ENCODE measurements at places on chromosomes 13 and 19.

- DNase-seq: no peak
Measured at GRCh38 chr19:19742773-19743172, 9.9 kb upstream of the ZNF14 start.

- DNase-seq: no peak
Measured at GRCh38 chr13:91510058-91510457, 111.6 kb downstream of the GPC5 start.

DNA sequence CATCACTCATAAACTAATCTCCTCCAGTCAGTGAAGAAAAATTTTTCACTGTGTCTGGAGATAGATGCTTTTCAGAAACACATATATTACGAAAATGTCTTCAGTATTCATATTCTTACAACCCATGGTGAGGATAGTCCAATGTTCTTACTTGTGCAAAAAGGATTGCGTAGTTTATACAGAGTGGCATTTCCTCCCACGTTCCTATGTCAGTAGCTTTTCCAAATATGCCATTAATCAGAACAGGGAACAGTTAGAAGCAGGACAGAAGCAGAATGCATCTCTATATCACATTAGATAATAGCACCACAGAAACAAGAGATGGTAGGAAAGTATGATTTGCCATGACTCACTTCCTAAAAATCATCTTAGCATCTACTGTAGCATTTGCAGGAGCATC lies 282.9 kb downstream of the SLITRK5 start:
- no peak for DNase-seq

GRCh38 chr13:22012686-22013085 lies 341.8 kb downstream of the FGF9 start:
- no peak for DNase-seq

DNA sequence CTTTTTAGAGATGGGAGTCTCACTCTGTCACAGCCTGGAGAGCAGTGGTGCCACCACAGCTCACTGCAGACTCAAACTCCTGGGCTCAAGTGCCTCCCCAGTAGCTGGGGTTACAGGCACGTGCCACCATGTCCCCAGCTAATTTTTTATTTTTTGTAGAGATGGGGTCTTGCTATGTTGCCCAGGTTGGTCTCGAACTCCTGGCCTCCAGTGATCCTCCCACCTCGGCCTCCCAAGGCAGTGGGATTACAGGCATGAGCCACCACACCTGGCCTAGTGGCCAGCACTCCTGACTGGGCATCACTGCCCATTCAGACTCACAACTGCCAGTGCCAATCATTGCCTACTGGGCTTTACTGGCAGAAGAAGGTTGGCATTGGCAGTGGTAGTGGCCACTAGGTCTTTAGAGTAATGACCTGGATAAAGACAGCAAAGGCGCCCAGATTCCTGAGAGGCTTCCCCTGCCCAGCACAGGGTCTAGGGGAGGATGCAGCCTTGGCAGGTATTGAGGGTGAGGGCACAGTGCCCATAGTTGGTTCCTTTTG lies 26.8 kb upstream of the SLC7A10 start:
- no peak for DNase-seq

DNA sequence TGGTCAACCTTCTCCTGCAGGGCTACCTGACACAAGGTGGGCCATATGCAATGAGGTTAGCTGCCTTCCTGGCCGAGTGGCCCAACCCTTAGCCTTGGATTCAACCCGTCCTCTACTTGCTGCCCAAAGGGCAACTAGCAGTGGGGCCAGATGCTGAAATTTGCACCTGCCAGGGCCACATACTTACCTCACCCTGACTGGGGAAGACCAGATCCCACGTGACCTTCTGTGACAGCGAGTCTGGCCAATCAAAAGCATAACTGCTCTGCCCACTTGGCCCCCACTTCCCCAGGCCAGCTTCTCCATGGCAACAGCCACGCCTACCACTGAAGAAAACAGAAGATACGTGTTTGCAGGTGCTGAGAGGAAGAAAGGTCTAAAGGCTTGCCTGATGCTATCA lies 10.9 kb downstream of the PEG3 start:
- no peak for DNase-seq

- DNase-seq: no peak
Measured at GRCh38 chr13:74000876-74001275, 133.3 kb downstream of the KLF12 start.

DNA sequence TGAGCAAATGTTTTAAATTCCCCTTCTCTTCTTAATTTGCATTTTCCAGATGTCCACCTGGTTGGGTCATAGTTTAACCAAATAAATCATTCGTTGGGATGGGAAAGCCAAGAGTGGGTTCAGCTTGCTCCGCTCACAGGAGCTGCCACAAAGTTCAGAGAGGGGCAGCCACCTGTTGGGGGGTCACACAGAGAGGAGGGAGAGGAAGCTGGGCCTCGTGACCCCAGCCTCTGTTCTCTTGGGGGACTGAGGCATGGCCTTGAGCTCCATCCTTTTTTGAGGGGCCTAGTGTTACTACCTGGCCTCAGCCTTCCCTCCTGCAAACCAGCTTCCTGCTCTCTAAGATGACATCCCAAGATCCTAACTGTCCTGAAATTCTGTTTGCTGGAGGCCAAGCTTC lies 2.5 kb downstream of the MEF2B start:
- DNase-seq: no peak

DNA sequence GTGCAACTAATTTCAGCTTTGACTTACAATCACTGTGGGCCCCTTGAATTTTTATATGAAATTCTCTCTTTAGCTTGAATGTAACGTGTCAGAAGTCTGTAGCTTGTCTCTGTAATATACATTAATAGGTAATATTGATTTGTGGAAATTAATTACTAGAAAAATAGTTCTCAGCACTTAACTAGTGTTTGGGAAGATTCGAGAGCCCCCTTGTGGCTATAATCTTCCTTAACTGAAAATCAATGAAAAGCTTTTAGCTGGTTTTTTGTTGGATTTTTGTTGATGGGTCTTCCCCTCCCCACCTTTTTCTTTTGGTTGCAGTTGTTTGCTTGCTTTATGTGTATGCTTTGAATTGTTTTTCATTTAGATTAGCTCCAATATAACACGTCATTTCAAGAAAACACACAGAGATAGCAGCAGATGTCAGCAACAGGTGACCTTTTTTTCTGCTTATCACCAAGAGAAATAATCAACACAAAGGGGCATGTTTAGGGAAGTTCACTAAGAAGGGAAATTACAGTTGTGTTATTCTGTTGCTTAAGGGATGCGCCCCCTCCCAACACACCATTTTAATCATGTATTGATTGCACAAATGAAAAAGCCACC lies 176.8 kb downstream of the OXGR1 start:
- DNase-seq: peak; percentile 55

GRCh38 chr13:46992383-46992952 lies 95.6 kb upstream of the HTR2A start:
- peak; percentile 39 for DNase-seq

DNA sequence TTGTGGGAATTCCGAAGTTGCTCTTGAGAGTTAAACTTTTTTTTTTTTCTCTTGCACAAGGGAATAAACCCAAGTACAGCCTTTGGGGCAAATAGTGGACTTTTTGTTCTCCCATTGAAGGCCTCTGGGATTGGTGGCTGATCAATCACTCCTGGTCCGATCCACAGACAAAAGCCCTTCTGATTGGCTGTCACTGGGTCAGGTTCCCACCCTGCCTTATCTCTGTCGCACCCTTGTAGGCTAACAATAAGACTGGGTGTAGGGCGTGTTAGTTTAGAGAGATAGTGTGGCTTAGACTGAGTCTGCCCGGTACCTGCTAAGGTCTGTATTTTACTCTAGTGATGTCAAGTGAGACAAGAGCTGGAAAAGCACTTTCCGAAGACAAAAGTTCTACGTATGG lies 380.8 kb downstream of the NDFIP2 start:
- no peak for DNase-seq

- DNase-seq: no peak
Measured at GRCh38 chr13:86174622-86175021, 375.4 kb upstream of the SLITRK6 start.

- DNase-seq: no peak
Measured at GRCh38 chr13:46665633-46666482, 112.9 kb downstream of the LRCH1 start.

DNA sequence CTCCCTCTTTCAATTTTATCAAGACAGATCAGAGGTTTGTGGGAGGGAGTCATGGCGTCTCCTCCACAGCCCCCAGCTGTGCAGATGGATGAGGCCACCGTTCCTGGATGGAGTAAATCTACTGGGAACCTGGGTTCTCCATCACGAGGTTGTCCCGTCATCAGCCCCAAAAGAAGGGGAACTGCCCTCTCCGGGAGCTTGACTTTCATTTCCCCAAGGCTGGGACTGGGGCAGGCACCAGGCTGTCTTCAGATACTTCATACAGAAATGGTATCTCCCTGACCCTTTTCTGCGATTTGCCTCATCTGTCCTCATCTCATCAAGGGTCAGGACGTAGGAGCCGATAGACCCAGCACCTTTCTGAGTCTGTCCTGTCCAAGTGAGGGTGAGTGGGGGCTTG lies 9.8 kb downstream of the LILRB2 start:
- DNase-seq: no peak

GRCh38 chr13:109547942-109548341 lies 238.4 kb downstream of the IRS2 start:
- DNase-seq: no peak

- DNase-seq: no peak
Measured at GRCh38 chr19:32196690-32197420, 148.6 kb upstream of the ZNF507 start.

GRCh38 chr13:29887686-29888085 lies 37.3 kb upstream of the UBL3 start:
- no peak for DNase-seq

DNA sequence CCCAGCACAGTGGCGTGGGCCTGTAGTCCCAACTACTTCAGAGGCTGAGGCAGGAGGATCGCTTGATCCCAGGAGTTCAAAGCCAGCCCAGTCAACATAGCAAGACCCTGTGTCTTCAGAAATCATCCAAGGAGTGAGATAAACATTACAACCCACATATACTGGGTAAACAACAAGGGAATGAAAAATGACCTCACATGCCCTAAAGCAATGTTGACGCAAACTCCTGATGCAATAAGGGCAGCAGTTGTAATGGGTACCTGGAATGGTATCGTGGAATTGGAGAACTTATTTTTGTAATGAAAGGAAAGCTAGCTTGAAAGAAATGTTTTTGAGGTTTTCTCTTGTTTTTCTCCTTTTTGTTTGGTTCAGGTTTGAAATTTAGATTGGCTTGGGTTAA lies 24.5 kb upstream of the LGALS16 start:
- DNase-seq: peak; percentile 23

DNA sequence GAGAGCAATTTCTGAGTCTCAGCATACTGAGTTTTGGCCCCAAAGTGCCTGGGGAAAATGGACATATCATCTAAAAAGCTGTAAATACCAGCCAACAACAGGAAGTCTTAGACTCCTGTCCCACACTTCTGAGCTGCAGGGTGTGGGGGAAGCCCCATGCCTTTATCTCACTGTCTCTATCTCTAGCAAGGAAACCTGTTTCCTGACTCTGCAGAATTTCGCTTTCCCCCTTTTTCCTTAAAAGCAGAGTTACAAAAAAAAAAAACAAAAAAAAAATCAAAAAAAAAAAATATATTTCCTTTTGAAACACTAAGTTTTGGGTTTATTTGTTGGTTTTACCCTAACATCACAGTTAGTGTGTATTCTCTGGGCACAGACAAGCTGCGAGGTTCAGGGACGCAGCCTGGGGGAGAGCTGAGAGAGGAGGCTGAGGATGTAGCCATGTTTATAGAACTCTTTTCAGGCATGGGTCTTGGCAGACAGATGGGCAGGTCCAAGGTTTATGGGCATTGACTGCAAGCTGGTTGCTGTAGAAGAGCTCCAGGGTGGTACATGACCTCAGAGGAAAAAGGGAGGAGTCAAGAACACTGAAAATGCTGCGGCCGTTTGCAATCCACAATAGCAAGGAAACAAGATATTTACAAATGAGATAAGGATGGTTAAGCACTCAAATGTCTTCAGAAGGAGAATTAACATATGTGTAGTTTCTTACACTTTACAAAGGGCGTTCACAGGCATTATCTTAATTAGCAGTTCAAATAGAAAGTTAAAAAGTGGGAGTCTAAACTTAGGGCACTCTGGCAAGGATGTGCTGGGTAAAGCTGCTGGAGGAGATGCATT lies 4.9 kb downstream of the MBNL2 start:
- DNase-seq: no peak

DNA sequence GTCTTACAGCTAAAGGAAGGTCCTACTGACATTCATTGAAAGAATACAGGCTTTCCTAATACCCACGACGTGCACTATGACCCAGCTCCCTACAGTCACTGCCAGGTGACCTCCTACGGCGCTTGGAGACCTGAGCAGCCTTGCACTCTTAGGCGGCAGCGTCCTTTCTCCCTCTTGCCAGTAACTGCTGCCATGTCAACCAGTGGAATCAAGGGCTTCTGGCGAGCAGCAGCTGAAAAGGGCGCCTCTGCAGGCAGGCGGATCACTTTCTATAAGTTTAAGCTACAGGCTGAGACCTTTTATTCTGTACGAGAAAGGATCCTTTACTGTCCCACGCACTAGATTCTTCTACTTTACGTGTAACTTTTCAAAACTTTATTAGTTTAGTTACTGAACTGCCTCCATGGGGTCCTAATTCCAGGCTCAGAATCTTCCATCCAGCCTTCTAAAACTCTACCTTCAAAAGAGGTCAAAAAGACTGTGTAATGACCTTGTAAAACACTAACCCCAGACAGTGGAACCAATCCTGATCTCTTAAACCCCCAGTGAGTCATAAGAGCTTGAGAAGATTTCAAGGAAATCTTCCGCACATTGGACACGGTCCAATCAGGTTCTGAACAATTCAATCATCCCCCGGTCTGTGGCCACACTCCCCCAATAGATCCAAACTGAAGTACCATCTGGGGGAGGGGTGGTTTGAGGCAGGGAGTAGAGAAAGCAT lies 1.9 kb downstream of the KCTD12 start:
- peak; percentile 65 for DNase-seq

GRCh38 chr13:44747179-44747578 lies 171.0 kb upstream of the TSC22D1 start:
- DNase-seq: no peak

DNA sequence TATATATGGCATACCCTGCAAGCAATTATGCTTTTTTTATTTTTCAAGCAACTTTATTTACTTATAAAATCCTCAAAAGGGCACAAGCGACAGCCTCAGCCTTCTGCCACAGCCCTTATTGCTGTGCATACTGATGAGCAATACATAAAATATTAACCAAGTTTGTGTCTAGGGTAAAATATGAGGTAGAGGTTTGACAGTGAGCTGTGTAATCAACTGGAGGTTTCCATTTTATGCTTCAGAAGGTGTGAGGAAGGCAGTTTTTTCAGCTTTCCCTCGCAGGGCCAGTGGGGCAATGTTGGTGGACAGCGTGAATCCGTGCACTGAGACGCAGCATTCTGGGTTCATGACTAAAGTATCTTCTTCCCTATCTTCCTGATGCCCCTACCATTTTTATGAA lies 310.4 kb downstream of the IRS2 start:
- DNase-seq: no peak

DNA sequence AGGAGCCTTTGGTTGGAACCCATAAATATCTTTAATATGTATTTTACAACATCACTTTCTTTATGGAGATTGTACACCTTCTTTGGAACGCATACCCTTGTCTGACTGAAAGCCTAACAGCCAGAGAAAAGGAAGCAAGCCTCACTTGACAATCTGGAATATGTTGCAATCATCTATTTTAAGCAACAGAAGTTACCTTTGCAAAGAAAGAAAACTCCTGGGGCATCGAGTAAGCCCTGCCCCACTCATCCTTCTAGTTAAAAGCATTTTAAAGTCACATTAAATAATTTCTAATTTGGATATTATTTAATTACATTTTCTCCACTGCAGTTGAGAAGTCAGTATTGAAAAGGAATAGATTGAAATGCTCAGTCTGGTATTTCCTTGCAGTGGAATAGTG lies 542.7 kb downstream of the MYO16 start:
- DNase-seq: no peak

GRCh38 chr13:35903075-35903474 lies 228.1 kb downstream of the DCLK1 start:
- no peak for DNase-seq

GRCh38 chr13:20491926-20492435 lies 33.7 kb downstream of the CRYL1 start:
- no peak for DNase-seq
